ENCODE measurements at places on chromosomes 16 and 17.

DNA sequence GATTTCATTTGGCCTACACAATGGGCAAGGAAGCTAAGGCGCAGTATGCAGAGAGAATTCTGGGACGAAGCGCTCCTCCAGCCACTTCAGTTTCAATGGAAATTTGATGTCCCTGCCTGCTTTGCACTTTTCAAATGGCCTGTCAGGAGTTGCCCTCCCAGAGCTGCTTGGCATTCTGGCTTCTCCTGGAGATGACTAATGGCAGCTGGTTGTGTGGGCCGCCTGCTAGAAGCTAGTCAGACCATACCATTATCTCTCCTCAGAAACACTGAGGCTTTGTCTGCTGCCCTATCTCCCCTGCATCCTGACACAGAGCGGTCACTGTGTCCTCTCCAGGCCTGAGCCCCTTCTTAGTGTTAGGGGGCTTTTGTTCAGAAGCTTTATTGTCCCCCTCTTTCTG lies 180.1 kb downstream of the SPECC1 start:
- DNase-seq, result no peak

DNA sequence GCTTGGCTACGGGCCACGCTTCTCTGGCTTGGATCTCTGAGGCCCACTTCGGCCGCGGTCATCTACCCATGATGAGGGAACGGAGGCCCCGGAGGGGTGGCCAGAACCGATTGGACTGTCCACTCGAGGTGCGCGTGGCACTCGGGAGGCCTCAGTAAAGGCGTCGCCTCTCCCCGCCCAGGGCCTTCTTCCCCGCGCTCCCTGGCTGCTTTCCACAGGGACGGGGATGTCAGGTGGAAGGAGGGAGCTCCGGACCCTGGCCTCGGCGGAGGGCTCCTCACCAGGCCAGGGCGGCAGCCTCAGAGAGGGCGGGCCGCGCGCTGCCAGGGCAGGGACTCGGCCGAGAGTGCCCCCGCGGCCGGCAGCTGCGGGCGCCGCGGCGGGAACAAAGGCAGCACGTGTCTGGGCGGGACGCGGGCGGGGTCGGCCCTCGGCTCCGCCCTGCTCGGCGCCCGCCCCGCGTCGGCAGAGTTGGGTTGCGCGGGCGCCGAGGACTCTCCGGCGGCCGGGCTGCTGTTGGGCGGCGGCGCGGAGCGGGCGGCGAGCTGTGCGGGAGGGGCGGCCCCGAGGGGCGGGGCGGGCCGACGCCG lies 587 bp upstream of the CDK5R1 start:
- DNase-seq, result no peak

GRCh38 chr17:49708515-49709183 lies 885 bp upstream of the SLC35B1 start:
- no peak for DNase-seq

DNA sequence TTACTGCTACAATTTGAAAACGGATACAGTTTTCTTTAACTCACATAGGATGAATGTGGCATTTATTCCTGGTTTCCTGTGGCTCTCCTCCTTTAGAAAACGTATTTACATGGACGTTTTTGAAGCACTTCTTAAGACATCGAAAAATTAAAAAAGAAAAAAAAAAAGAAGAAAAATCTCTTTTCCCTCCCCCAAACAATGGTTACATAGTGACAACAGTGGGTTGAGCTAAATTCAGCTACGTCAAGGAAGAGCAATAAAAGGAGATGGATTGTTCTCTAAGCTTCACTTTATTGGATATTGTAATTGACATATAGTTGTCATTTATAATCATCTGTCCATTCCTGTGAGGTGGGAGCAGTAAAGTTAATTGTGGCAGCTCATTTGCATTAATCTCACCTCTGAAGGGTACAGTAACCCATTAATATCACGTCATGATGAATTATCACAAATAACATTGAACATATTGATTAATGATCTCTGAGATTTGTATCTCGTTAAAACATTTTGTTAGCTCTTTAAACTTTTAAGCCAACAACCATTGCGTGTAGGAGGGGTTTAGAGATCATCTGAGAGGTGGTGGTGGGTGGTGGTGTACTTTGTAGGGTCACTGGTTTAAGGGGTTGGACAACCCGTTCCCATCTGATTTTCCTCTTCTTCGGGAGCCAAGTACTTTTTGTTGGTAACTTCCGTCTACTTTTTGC lies 184.2 kb downstream of the WWOX start:
- no peak for DNase-seq

- no peak for DNase-seq
These were observed 4.2 kb upstream of the MXRA7 start for GRCh38 chr17:76714822-76715495.

GRCh38 chr17:19590912-19591551 lies 57.4 kb downstream of the SLC47A1 start:
- DNase-seq, result no peak

GRCh38 chr17:73645050-73645871 lies 1.0 kb upstream of the SDK2 start:
- no peak for DNase-seq

GRCh38 chr17:41518031-41518430 lies 659 bp downstream of the KRT15 start:
- DNase-seq, result no peak

DNA sequence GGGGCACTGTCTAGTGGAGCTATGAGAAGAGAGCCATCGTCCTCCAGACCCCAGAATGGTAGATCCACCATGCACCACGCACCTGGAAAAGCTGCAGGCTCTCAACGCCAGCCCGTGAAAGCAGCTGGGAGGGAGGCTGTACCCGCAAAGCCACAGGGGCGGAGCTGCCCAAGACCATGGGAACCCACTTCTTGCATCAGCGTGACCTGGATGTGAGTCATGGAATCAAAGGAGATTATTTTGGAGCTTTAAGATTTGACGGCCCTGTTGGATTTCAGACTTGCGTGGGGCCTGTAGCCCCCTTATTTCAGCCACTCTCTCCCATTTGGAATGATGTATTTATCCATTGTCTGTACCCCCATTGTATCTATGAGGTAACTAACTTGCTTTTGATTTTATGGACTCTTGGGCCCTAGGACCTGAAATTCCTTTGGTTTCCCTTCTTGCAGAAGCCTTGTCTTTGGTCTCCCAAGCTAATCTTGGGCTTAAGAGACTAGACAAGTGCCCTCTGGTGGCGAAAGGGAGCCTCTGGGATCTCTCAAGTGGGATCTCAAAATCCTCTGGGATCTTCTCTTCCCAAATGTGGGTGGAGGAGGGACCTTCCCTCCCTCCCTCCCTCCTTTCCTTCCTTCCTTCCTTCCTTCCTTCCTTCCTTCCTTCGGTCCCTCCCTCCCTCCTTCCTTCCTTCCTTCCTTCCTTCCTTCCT lies 58.2 kb upstream of the HAPSTR1 start:
- peak; percentile 84 for DNase-seq

- no peak for DNase-seq
These were observed at the start of gene EFNB3 for GRCh38 chr17:7704601-7705268. EFNB3 (plus strand) TSS chr17:7705202; CDS start chr17:7705599, 397 bp downstream.

GRCh38 chr16:3358871-3359270 lies 3.2 kb downstream of the OR2C1 start:
- DNase-seq, result no peak

GRCh38 chr16:28974437-28975157 lies at the start of gene SPNS1:
SPNS1 (plus strand) TSS chr16:28974778; CDS start chr16:28975152, 374 bp downstream.
- DNase-seq, result peak; percentile 85

DNA sequence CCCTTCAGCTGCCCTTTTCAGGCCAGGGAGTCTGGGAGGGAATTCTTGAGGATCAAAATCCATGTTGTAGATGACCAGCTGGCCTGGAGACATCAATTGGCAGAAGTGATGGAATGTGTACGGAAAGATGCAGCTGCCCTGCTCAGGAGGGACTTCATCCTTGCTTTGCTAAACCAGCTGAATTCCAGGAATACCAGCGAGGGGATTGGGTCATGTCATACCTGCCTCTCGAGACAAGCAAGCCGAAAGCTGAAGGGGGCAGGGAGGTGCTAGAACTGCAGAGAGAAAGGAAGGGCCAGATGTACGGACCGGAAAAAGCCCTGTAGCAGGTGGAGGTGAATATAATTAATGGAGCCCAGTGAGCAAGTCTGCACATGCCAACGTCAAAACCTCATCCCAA lies 25.6 kb upstream of the NTN1 start:
- no peak for DNase-seq

DNA sequence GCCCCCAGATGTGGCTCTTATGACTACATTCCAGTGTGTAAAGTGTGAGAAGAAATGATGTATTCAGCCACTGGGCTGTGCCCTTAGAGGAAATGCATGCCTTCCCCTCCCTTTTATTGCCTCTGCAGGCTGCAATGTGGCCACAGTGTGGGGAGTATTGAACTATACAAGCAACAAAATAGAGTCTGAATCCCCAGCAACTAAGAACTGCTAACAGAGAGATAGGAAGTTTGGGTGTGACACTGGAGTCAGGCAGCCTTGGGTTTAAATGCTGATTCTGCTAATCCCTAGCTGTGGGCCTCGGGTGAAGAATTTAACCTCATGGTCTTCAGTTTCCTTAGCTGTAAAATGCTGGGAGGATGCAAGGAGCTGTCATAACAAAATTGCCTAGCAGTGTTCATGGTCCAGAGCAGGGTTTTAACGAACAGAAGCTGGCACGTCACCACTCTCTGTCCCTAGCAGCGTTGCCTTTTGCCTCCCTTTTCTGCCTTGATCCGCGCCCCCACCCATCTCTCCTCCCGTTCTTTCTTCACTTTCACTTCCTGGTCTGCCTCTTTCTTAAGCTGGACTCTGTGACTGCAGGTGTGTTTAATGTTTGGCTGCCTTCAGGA lies 50.3 kb downstream of the KPNA2 start:
- DNase-seq, result no peak

GRCh38 chr16:84315422-84315821 lies 20.7 kb downstream of the WFDC1 start:
- DNase-seq, result no peak

DNA sequence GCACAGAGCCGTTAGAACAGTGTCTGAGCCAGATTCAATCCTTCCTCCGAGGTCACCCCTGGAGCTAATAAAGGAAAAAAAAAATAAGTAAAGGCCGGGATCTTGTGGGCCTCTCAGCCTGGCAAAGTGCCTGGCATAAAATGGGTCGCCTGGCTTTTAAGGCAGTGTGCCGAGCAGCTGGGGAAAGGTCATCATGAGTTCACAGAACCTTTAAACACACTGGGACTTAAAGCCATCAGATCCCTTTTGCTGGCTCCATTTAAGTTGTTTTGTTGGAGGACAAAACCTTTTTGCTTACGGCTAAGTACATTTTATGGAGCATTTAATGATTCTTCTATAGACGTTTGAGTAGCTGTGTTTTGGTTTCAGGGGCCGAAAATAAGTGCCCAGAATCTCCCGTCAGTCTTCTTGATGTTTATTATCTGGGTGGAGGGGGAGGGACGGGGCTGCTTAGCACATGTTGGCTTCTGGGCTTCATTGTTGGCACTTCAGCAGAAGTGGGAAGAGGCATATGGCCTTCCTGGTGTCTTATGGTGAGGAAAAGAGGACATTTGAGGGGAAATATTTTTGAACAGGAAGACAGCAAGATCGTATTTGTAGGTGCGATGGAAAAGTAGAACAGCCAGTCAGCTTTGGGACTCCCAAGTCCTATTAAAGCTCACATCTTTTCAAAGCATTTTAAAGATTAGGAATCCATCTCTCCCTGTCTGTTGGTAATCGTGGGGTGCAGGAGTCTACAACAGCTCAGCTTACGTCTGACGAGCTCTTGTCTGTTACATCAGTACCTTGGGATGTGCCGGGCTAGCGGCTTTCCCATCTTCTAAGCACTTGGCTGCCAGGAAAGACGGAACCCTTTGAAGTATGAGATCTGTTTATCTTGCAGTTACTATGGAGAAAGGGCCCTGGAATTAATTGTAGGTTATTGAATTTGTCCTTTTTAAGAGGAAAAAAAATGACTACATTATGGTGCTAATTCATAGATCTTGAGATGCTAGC lies 31.1 kb downstream of the RBFOX1 start:
- DNase-seq, result no peak
